ENCODE measurements at places on chromosomes 11 and 22.

- DNase-seq = no peak
Observed at GRCh38 chr22:49850021-49850911, 3.4 kb upstream of the ZBED4 start.

DNA sequence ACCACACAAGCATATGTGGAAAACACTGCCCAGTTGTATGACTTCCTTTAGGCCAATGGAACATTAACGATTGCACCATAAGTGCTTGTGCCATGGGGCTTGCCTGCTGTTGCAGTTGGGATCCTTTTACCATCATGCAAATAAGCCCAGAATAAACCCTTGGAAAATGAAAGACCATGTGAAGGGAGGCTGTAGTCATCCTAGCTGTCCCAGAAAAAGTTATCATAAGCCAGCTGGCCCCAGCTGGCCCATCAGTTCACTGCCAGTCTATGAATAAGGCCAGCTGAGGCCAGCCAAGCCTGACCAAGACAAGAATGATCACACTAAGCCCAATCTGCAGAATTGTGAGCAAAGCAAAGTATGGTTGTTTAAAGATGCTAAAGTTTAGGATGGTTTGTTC lies 253.9 kb upstream of the ARHGAP20 start:
- no peak for DNase-seq

- no peak for DNase-seq
Observed at GRCh38 chr11:692824-693414, 2.1 kb downstream of the DEAF1 start.

- DNase-seq = no peak
Observed at GRCh38 chr11:79940974-79941735, 500.3 kb upstream of the TENM4 start.

GRCh38 chr11:108994887-108995286 lies 330.0 kb downstream of the DDX10 start:
- no peak for DNase-seq

DNA sequence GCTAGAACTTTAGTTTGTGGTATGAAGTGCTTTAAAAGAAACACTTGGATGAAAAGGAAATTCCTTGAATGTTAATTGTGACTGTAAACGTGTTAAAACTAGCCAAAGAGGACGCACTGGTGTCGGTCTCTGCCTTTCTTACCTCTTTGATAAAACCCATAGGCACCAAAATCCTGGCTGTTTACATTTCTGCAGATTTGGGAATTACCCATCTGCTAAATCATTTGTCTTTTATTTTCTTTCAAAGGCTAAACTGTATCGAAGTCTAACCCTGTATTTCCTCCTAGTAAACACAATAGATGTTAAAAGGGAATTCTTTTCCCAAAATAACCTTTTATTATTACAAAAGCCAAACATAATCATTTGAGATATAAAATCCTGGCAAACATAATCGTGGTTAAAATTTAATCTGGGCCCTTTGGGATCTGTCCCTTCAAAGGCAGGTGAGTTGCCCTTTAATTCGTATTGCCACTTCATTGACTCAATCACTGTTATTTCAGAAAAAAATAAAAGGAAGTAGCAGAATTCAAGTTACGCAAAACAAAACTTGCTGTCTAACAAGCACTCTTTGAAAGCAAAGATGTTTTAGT lies 2.4 kb downstream of the RASSF10 start:
- DNase-seq = no peak

- no peak for DNase-seq
Observed at GRCh38 chr11:83727251-83727650, 441.1 kb upstream of the CCDC90B start.

DNA sequence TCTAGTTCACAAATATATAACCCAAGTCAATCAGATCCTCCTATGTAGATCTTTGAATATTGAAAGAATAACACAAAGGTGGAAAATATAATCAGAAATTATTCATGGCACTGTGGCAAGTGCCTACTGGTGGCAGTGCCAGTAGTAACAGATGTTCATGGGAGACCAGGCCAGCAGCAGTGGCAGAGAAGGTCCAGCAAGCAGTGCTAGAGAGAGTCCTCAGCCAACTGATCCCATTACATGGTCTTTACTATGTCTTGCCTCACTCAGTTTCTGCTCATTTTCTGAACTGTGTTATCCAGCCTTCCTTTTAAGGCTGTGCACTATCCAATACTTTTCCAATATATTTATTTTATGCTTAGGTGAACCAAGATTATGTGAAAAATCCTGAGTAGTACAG lies 124.9 kb downstream of the MRTFA start:
- no peak for DNase-seq

DNA sequence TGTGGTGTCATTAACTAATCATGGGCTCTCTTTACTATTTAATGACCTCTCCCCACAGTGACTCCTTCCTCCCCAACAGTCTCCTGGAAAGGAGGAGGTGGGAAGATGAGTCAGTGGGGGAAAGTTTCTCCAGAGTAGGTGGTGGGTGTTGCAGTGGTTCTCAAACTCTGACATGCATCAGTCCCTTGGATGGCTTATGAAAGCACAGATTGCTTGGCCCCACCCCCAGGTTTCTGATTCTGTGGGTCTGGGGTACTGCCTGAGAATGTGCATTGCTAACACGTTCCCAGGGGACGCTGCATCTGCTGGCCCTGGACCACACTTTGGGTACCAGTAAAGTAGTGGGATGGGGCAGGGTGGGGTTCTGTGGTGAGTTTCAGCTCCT lies 9.8 kb downstream of the CD82 start:
- no peak for DNase-seq

GRCh38 chr11:13577881-13578280 lies 82.1 kb upstream of the PTH start:
- DNase-seq = no peak

GRCh38 chr22:43276321-43276720 lies 66.9 kb downstream of the SCUBE1 start:
- DNase-seq = no peak

DNA sequence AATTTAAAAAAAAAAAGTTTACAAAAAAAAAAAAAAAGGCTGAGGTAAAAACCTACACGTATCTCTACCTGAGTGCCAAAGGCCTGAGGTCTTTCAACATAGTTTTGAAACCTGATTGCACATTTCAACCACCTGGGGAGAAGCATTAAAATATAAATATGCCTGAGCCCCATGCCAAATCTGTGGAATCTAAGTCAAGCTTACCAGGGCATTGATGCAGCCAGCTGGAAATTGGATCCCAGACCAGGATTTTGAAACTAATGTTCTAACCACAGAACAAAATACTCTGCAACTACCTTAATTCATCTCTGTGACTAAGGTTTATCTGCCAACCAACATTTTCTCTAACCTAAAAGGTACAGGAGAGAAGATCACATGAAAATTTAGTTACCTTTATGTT lies 38.8 kb upstream of the CHRNA10 start:
- DNase-seq = no peak

- DNase-seq = no peak
Observed at GRCh38 chr11:64052938-64053622, 17.3 kb downstream of the FLRT1 start.

- DNase-seq = no peak
Observed at GRCh38 chr11:77710358-77710757, 72.8 kb upstream of the CLNS1A start.
